ENCODE measurements at places on chromosomes 13 and 19. TPM values are rescaled to one million over a fixed set of nuclear protein-coding genes. Genes with fewer than 3 reads are reported as not detected.

- DNase-seq, result no peak
Measured at GRCh38 chr13:40420160-40420740, 246.2 kb downstream of the FOXO1 start.

GRCh38 chr13:75872980-75873379 lies 236.8 kb downstream of the LMO7 start:
- DNase-seq, result no peak

DNA sequence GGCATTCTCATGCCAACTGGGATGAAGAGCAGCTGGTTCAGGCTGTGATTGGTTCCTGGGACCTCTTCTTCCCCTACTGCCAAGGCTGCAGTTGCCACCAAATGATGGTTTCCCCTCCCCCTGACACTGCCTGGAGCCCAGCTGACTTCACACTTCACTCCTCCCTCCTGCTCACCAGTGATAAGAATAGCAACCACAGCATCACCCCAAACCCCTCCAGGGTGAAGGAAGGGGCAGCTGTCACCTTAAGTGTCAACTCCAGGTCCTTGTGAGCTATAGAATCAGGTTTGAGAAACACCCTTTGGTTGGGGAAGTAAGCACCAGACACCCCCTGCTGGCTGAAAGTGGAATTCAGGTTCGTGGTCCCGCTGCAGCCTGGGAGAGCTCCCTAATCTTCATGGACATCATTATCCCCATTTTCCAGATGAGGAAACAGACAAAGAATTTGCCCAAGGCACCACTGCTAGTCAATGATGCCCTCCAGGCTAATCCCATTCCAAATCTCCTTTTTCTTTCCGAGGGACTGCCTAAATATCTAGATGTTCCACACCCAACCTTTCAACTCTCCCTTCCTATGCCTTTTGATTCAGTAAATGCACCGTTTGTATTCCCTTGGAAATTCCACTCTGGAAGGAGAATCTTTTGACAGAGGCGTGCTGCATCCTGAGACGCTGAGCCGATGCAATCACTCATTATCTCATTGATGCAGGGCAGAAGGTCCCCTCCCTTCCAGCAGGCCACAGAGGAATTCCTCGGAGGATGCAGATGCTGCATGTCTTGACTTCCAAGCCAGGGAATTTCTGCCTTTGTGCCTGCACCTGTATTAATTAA lies 50.6 kb upstream of the UQCRFS1 start:
- DNase-seq, result peak; percentile 64

GRCh38 chr13:83065108-83065507 lies 817.2 kb downstream of the SLITRK1 start:
- DNase-seq, result peak; percentile 6

DNA sequence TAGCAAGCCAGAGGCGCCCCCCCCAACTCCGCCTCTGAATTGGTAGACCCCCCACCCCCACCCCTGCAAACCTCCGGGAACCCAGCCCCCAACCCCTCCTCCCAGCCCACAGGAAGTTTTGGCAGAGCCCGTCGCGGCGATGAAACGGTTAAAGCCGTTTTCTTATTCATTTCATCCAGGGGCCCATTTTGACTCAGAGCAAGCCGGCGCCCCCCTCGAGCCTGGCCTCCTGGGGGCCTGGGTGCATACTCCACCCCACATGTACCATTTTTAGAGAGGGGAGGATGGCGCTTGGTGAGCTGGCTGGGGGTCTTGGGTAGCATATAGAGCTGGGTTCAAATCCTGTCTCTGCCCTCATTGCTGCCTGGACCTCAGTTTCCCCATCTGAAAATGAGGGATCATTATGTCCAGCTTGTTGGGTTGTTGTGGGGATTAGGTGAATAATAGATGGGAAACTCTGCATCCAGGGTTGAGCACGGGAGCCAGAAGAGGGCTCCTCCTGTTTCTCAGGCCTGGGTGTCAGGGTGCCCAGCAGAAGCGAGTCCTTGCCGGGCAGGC lies 7.9 kb upstream of the JUNB start:
- no peak for DNase-seq

DNA sequence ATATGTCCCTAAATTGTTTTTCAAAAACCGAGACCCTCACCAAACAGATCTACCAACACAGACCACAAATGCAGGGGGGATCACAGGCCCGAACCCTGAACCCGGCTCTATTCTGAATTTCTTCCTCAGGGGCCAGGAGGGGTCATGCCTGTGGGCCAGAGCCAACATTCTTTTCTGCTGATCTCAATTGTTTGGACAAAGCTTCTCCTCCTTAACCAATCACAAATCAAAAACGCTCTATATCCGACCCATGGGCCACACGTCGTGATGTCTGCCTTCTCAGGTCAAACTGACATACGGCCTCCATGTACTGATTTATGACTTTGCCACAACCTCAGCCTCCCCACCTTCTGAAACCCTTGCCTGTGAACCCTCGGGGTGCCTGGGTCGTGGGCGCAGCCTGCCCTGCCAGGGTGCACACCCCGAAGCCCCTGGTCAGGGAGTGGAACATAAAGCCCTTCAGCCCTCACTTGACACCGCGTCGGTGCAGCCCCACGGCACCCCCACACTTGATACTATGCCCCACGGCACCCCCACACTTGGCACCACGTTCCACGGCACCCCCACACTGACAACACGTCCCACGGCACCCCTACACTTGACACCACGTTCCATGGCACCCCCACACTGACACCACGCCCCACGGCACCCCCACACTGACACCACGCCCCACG lies 58.4 kb upstream of the C13orf46 start:
- DNase-seq, result no peak

GRCh38 chr13:58313219-58313618 lies 681.7 kb downstream of the PCDH17 start:
- no peak for DNase-seq

- DNase-seq, result no peak
Measured at GRCh38 chr13:100338275-100338674, 249.4 kb downstream of the PCCA start.

Gene ELSPBP1
- total RNA-seq, result 2.4 TPM

Gene LRP3
- 35.1 TPM for total RNA-seq
